Spleen (tissue), 13 donors: ENCODE measurements at places on chromosomes 3 and 15.

DNA sequence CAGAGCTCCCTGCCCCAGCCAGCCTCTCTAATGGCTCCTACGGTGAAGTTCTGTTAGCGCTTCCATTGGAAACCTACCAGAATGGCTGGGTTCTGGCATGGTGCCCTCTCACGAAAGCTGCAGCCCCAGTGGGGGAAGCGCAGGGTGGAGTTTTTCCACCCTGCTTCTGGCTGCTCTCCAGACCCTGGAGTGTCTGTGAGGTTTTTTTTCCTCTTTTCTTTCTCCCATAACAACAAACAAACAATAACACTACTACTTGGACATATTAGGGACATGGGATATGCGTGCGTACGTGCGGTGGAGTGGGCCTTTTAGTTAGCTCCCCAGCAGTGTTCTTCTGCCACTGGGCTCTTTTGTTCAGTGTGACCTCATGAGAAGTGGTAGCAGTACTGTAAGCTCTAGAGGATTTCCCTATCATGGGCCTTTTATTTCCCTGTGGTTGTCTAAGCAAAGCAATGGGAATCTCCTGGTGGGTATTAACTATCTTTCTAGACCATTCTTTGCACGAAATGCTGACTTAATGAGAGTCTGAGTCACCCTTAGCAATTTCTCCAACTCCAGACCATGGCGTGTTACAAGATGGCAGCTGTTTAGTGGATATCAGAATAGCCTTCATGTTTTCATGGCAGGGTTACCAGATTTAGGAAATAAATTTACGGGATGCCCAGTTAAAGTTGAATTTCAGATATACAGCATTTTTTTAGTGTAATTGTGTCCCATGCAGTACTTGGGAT, 161.9 kb downstream of the FNDC3B start:
- peak; percentile 75 for DNase-seq

DNA sequence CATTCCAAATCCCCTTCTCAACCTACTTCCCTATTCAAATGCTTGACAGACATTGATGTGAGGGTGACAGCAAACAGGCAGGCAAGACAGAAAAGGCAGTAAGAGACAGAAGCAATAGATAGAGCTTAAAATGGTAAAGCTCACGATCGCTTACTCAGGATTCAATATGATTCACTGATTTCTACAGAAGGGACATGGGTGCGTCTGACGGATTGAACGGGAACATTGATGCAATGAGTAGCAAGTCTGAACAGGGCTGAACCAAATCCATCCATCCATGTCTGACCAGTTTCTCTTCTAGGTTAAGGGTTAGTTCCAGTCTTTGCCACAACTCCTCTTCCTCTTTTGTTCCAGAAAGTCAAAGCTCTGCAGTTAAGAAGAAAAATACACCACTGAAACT, 35.1 kb downstream of the P2RY1 start:
- no peak for DNase-seq

GRCh38 chr3:155248531-155249187, 44.8 kb downstream of the STRIT1 start:
- no peak for DNase-seq

DNA sequence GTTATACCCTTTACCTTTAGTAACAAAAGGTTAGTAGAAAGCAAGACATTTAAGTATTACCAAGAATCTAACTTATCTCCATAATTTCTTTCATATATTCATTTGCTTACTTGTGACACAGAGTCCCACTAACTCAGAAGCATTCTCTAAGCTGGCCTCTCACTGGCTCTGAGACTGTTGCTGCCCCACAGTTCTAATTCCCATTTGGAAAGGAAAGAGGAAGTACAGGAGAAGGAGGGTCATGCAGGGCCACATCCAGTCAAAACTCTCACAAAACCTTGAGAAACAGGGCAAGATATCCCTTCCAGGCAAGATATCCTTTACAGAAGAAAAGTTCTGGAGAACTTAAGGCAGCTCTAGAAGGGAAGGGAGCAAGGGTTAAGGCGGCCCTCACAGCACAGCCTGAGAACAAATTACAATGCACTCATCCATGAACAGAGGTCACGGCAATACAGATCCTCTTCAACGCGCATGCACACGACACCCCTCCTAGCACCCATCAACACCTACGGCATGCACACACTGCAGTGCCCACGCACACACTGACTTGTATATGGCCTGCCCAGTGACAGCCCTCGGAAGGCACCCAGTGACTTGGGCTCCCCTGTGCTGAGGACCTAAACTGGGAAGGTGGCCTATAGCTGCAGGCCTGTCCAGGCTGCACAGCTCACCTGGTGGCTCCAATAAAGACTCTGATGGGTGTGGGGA, 13.0 kb upstream of the MYO5C start:
- no peak for DNase-seq

DNA sequence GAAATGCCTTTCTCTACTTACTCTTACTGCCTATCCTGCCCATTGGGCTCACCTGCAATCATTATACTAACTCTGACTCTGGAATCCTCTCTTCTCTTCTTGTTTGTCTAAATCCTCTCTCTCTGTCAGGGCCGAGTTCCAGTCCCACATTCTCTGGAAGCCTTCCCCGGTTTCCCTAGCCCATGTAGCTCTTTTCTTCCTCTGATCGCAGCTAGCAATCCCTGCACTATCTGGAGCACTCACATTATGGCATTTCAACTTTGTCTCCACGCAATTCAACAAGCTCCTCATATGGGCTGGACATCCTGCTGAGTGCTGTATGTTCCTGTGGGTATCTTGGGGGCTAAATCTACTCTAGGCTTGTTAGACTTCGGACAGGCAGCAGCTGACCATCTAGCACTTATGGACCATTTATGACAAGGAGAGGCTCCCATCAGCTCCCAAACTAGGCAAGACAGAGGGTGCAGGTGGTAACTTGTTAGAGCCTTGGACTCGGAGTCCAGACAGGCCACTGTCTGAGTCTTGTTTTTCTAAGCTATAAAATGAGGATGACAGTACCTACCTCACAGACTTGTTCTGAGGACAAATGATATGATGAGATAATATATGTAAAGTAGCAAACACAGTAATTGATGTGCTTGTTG, 58.3 kb downstream of the EPHB3 start:
- no peak for DNase-seq

- DNase-seq = no peak
These were observed 38.1 kb upstream of the LEKR1 start for GRCh38 chr3:156787926-156788663.

DNA sequence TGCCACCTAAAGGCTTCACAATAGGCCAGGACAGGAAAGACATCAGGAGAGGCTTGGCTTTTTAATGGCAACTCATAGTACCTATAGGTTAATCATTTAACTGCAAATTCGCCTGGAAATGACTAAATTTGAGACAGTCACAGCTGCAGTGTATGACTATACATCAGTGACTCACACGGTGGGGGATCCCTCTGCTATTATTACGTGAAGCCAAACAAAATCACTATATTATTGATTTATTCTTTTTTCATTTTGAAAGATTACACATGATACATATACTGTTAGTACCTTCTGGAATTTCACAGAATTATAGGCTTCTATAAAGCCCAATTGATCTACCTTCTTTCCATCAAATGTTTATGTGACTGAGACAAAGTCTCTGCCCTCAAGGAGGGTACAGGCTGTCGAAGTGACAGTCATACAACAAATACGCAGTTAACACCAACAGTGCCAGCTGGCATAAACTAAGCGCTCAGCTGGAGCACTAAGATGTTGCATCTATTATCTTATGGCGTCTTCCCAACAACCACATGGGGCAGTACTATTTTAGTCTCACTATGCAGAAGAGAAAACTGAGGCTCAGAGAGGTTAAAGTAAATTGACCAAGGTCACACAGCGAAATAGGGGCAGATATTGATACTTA, 82.0 kb upstream of the LMOD3 start:
- DNase-seq = no peak

GRCh38 chr3:61570813-61571212, 9.4 kb downstream of the PTPRG start:
- no peak for DNase-seq

DNA sequence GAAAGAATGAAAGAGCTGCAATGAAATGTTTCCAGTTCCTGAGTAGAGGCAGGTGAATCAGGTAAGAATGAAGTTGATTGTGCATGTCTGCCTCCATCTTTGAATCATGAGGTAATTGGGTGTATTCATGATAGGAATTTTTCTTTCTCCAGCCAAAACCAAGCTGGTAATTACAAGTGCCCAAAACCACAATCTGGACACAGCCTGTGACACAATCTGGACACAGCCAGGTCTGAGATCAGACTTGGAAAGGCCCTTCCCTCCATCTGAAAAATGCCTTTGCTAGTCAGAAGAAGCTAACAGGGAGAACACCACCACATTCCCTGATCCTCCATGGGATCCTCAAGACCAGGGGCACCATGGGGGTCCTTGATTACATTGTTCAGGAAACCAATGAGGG, 338.5 kb upstream of the THBS1 start:
- no peak for DNase-seq

DNA sequence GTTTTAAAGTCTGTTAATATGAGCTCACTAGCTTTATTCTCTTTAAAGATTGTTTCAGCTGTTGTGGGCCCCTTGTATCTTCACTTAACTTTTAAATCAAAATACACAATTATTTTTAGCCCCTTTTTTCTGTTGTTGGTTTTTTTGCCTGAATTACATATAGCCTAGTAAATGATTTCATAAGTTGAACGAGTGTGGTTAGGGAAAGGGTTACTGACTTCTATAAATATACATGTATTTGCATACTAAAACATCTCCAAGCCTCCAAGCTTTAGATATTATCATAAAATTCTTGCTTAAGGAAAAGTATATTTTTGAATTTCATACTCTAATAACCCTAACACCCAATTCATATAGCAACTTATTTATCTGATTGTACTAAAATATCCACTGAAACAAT, 73.2 kb upstream of the ARL6 start:
- no peak for DNase-seq
